ENCODE measurements at places on chromosomes 6 and 20. TPM values are rescaled to one million over a fixed set of nuclear protein-coding genes. Genes with fewer than 3 reads are reported as not detected.

SEMG1 gene
- total RNA-seq, result not detected

DNA sequence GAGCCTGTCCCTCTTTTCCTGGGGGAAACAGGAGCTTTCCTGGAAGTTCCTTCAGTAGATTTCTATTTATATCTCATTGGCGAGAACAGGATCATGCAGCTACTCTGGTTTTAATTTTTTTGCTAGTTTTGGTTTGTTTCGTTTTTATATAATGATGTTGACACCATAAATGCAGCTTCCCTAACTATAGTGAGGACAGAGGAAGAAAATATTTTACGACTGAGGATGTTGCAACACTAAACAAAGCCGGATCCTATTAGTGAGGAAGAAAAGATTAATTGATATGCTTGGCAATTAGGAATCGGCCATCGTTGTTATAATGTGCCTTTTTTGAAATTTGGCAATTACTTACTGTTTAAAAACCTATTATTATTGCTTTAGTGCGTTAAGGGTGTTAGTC, 16.6 kb downstream of the KDM1B start:
- no peak for DNase-seq

GRCh38 chr20:59939879-59940128, 301 bp downstream of the PPP1R3D start:
- no peak for DNase-seq

GRCh38 chr6:111989743-111990142, 64.2 kb upstream of the CCN6 start:
- no peak for DNase-seq

- no peak for DNase-seq
Observed at GRCh38 chr6:137362878-137363804, 131.1 kb downstream of the OLIG3 start.

- no peak for DNase-seq
Observed at GRCh38 chr20:10172998-10173655, 45.5 kb upstream of the SNAP25 start.

MPIG6B gene
- 0.29 TPM for total RNA-seq

LY86 gene
- total RNA-seq, result not detected

ERVFRD-1 gene
- total RNA-seq, result not detected

NRN1 gene
- total RNA-seq, result 3.1 TPM

PSMB1 gene
- total RNA-seq, result 267 TPM

GRCh38 chr6:169864148-169865020, 113.0 kb downstream of the ERMARD start:
- no peak for DNase-seq

VGLL2 gene
- total RNA-seq, result not detected
